ENCODE measurements at places on chromosomes 3 and 15. TPM values are rescaled to one million over a fixed set of nuclear protein-coding genes. Genes with fewer than 3 reads are reported as not detected.

GRCh38 chr3:115351193-115351592 is 204.1 kb upstream of the ZBTB20 start:
- H3K4me1 ChIP-seq: no peaks in the 10 kb centered on the region
- H3K4me3 ChIP-seq: no peak overlapping the region
- no peak overlapping the region for H3K27ac ChIP-seq
- no peak for DNase-seq
- no peaks in the 10 kb centered on the region for H3K27me3 ChIP-seq

- DNase-seq: no peak
- no peaks in the 10 kb centered on the region for H3K27me3 ChIP-seq
- H3K36me3 ChIP-seq: no peaks in the 10 kb centered on the region
- no peaks in the 10 kb centered on the region for H3K4me1 ChIP-seq
These were observed 2.2 kb upstream of the KPNA1 start for GRCh38 chr3:122516846-122517360.

- DNase-seq: no peak
- no peaks in the 10 kb centered on the region for H3K4me1 ChIP-seq
- no peak overlapping the region for H3K27ac ChIP-seq
- H3K4me3 ChIP-seq: no peak overlapping the region
- H3K27me3 ChIP-seq: no peaks in the 10 kb centered on the region
These were observed 1.7 kb downstream of the SLC25A20 start for GRCh38 chr3:48896936-48897335.

GRCh38 chr15:96316953-96317629 is 13.4 kb upstream of the NR2F2 start:
- no peak overlapping the region for H3K4me3 ChIP-seq
- peak overlapping the region; percentile 92 for H3K27ac ChIP-seq
- no peaks in the 10 kb centered on the region for H3K36me3 ChIP-seq
- H3K4me1 ChIP-seq: no peaks in the 10 kb centered on the region
- no peaks in the 10 kb centered on the region for H3K27me3 ChIP-seq
- DNase-seq: no peak

- H3K27ac ChIP-seq: no peak overlapping the region
- no peaks in the 10 kb centered on the region for H3K4me1 ChIP-seq
- H3K36me3 ChIP-seq: no peaks in the 10 kb centered on the region
- H3K4me3 ChIP-seq: no peak overlapping the region
- no peaks in the 10 kb centered on the region for H3K27me3 ChIP-seq
These were observed 384.0 kb upstream of the TGFBR2 start for GRCh38 chr3:30222441-30222840.

- no peak overlapping the region for H3K27ac ChIP-seq
- H3K36me3 ChIP-seq: no peaks in the 10 kb centered on the region
- H3K4me3 ChIP-seq: no peak overlapping the region
- H3K4me1 ChIP-seq: no peaks in the 10 kb centered on the region
- no peak for DNase-seq
- H3K27me3 ChIP-seq: no peaks in the 10 kb centered on the region
These were observed 22.3 kb downstream of the SEMA5B start for GRCh38 chr3:123005291-123005690.

GRCh38 chr15:62988701-62989100 is 53.8 kb upstream of the TPM1 start:
- no peaks in the 10 kb centered on the region for H3K36me3 ChIP-seq
- no peak overlapping the region for H3K27ac ChIP-seq

DNA sequence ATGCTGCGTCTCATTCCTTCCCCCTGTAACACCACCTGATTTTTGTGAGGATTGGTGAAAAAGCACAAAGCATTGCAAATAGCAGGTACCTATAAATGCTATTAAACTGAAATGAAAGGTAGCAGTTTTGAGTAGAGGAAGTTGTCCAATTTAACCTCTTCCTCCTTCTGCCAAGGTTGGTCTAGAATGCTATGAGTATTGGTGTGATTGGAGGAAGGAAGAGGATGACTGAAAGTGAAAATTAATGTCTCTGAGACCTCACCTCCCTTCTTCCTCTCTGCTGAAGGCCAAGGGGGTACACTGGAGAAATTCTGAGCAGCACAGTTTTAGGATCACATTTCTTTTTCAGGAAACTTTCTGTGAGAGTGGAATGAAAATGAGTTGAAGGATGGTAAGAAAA is 94.4 kb downstream of the DTWD1 start:
- no peaks in the 10 kb centered on the region for H3K4me1 ChIP-seq
- no peak overlapping the region for H3K4me3 ChIP-seq
- H3K27ac ChIP-seq: no peak overlapping the region
- no peak for DNase-seq

- DNase-seq: no peak
- H3K36me3 ChIP-seq: no peaks in the 10 kb centered on the region
- no peaks in the 10 kb centered on the region for H3K4me1 ChIP-seq
- no peak overlapping the region for H3K27ac ChIP-seq
- H3K27me3 ChIP-seq: no peaks in the 10 kb centered on the region
These were observed 551.2 kb upstream of the CCDC54 start for GRCh38 chr3:106825962-106826605.

- H3K36me3 ChIP-seq: no peaks in the 10 kb centered on the region
- H3K4me1 ChIP-seq: no peaks in the 10 kb centered on the region
- H3K4me3 ChIP-seq: no peak overlapping the region
- no peak overlapping the region for H3K27ac ChIP-seq
- H3K27me3 ChIP-seq: no peaks in the 10 kb centered on the region
These were observed 100.1 kb upstream of the SMAD3 start for GRCh38 chr15:66965201-66965900.

HIGD2B gene
- total RNA-seq: not detected

GRM7 gene
- total RNA-seq: 0.96 TPM

MUSTN1 gene
- total RNA-seq: 14.4 TPM

GABRG3 gene
- 35.4 TPM for total RNA-seq

CCDC54 gene
- not detected for total RNA-seq

Data from prostate gland (tissue), 2 donors.